Fibroblast of pulmonary artery (primary cell): ENCODE measurements at places on chromosomes 7 and 10.
A peak's percentile ranks its signal among the peaks of the same experiment; 100 is the strongest.

DNA sequence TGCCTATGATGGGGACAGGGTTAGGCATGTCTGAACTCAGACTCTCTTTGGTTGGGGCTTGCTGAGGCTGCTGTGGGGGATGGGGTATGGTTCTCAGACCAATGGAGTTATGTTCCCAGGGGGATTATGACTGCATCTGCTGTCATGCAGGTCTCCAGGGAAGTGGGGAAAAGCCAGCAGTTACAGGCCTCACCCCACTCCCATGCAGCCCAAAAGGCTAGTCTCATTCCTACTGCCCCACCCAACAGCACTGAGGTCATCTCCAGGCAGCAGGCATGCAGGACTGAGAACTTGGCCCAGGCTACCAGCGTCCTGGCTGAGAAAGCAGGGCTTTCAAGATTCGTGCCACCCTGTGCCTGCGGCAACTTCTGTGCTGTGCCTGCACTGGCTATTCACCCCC is 373.3 kb downstream of the HTR7 start:
- DNase-seq = no peak

DNA sequence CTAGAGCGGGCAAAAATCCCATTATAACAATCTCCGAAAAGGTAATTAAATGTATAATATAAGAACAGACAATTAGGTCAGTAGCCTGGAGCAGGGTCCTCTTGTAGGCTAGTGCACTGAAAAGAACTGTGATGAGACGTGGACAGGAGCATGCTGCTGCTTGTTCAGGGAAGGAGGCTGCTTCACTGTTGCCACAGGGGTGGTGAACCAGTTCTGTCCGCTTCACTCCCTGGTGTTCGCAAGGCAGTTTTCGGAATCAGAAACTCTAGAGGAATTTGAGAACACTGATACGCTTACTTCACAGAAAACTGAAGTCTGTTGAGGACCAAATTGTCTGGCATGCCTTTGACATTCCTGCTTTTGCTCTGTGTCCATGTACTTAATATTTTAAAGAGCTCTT is 17.4 kb downstream of the ZNRF2 start:
- DNase-seq = no peak

GRCh38 chr7:50473531-50473930 is 23.4 kb upstream of the FIGNL1 start:
- DNase-seq = no peak

- DNase-seq = peak; percentile 42
Observed at GRCh38 chr7:142880876-142881505, 4.6 kb downstream of the TRPV6 start.

DNA sequence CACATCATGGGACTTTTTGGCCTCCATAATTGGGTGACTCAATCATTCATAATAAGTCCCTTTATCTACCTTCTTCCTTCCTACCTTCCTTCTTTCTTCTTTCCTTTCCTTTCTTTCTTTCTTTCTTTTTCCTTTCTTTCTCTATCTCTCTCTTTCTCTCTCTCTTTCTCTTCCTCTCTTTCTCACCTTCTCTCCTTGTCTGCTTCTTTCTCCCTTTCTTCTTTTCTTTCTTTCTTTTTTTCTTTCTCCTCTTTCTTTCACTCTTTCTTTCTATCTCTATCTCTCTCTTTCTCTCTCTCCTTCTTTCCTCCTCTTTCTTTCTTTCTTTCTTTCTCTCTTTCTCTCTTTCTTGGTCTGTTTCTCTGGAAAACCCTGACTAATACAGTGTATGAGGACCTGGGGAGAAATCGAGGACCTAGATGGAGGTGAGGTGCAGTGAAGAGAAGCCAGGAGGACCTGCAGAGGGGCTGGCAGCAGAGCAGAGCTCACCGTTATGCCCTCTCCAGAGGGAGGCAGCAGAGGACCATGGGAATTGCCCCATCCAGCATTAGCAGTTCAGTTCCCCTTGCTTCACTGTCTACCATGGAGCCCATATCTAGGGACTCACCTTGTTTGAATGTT is 52.7 kb upstream of the BTRC start:
- peak; percentile 64 for DNase-seq

GRCh38 chr10:88114368-88114767 is 250.9 kb downstream of the PTEN start:
- DNase-seq = peak; percentile 49

DNA sequence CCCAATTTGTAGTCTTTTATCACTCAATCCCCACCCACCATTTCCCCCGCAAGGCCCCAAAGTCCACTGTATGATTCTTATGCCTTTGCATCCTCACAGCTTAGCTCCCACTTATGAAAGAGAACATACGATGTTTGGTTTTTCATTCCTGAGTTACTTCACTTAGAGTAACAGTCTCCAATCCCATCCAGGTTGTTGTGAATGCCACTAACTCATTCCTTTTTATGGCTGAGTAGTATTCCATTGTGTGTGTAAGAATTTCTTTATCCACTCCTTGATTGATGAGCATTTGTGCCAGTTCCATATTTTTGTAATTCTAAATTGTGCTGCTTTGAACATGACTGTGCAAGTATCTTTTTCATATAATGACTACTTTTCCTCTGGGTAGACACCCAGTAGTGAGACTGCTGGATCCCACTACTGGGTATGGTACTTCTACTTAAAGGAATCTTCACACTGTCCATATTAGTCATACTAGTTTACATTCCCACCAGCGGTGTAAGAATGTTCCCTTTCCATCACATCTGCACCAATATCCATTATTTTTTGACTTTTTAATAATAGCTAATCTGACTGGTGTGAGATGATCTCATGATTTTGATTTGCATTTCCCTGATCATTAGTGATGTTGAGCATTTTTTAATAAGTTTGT is 152.6 kb downstream of the JMJD1C start:
- no peak for DNase-seq

DNA sequence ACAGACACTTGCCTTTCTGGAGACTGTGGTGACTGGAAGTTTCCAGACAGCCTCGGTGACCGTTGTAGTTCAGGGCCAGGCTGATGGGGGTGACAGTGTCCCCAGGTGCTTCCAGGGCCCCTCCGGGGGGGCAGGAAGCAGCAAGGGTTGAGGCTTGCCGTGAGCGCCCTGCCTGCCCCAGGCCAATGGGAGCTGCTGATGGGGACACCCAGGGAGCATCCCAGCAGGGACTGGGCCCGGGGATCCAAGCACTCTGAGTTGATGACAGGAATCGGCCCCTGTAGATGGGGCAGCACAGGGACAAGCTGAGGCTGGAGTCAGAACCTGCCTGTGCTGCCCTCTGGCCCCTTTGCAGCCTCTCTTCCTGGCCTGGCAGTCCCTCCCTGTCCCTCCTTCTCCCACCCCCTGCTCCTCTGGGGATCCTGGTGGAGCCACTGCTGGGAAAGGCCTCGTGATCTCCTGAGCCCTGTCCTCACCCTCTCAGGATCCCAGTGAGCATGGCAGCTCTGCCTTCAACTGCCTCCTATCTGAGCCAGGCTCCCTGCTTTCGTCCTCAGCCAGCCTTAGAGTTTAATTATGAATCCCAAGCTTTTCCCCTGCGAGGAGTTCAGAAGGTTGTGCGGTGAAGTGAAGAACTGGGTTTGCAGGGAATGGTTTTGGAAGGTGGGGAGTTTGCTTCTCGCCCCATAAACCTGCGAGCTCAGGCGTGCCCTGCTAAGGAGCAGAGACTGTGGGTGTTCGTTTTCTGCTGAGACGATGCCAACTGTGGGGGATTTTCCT is 84.7 kb downstream of the ADCY1 start:
- DNase-seq = no peak

- no peak for DNase-seq
Observed at GRCh38 chr7:3780016-3780415, 479.0 kb downstream of the SDK1 start.

- peak; percentile 59 for DNase-seq
Observed at GRCh38 chr10:93816123-93816747, 58.5 kb downstream of the LGI1 start.

GRCh38 chr10:74056050-74056818 is 58.3 kb downstream of the VCL start:
- DNase-seq = peak; percentile 85

DNA sequence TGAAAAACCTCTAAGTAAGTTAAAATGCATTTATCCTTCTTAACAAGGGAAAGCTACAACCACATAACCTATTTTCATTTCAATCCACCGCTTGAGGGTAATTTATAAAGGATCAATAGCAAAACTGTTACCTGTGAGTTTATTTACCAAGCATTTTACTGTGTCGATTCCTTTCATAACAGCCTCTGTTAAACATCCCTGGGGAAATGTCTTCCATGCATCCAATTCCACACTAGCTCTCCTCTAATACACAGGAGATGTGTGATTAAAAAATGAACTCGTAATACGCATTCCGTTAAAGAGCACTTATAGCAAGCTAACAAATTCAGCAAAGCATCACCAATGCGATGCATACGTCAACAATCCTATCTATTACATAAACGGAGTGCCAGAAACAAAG is 185.7 kb downstream of the SFMBT2 start:
- DNase-seq = no peak

- no peak for DNase-seq
Observed at GRCh38 chr7:143485094-143485493, 7.4 kb downstream of the TAS2R41 start.

DNA sequence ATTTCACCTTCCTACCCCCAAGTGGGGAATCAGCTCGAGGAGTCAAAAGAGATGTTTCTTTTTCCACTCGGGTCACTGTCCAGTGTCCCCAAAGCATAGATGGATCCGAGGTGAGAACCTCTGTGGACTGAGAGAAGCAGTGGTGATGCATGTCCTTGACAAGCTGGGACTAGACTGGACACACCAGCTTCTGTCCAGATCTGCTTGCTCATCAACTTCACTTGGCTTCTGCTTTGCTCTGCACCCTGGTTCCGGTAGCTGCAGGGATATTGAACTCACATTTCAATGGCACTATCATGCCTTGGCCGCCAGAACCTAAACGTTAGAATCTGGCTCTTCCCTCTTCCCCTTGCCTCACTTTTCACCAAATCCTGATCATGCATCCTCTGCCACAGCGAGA is 50.3 kb upstream of the CXCL12 start:
- no peak for DNase-seq

GRCh38 chr10:44477046-44477425 is 92.1 kb upstream of the CXCL12 start:
- DNase-seq = peak; percentile 93

DNA sequence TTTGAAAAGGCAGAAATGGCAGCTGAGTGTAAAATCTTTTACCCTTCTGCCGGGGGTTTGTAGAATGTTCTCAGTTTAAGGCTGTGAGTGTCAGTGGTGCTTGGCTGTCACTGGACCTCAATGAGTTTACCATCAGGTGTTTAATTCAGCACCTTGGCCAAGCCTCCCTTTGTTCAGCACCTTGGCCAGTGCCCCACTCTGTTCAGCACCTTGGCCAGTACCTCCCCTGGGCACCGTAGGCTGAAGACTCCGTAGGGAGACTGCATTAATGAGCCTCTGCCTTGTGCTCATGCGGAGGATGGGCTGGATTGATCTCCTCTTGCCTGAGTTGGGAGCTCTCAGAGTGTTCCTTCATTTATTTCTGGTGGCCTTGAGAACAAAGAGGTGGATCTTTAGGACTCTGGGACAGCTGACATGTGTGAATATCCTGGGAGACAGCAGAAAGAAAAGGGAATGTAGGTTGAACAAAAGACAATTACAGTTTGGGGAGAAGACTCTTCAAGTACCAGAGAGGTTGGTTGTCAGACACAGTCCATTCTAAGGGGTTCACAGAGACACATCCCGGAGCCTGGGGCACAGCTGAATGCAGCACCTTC is 1.6 kb downstream of the FAM24A start:
- peak; percentile 65 for DNase-seq

DNA sequence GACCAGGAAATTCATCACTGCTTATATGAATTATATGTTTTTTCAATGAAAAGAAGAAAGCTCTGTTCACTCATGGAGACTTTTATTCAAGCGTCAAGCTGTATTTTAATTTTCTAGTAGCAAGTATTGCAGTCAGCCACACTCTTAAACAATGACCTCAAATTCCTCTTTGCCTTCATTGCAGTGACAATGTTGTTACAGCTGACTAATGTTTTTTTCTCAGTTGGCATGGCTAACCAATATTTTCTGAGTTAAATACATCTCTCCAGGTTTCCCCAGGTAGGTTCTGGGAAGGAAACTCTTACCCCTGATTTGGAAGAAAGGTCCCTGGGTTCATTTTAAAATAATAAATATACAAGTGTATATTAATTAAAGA is 241.5 kb downstream of the WDR11 start:
- DNase-seq = no peak

DNA sequence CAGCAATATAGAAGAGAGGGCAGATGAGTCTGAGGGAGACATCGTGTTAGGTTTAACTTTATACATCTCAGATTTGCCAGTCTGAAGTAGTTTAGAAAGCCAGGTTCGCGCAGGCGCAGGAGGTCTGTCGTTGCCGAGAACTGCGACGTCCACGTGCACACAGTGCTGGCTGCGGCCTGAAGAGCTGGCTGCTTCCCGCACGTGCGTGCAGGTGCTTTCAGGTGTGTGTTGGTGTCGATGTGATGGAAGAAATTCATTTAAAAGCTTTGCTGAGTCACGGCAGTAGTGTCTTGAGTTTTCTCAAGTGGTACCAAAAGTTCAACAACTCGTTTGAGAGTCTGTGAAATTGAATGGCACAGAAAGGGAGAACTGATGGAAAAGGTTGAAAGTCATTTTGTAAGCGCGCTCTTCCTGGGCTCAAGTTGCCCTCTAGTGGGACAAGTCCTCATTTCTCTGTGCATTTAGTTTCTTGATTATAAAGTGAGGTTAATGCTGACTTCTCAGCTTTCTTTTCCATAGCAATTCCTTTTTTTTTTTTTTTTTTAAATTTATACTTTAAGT is 18.6 kb downstream of the WDR37 start:
- DNase-seq = peak; percentile 41

DNA sequence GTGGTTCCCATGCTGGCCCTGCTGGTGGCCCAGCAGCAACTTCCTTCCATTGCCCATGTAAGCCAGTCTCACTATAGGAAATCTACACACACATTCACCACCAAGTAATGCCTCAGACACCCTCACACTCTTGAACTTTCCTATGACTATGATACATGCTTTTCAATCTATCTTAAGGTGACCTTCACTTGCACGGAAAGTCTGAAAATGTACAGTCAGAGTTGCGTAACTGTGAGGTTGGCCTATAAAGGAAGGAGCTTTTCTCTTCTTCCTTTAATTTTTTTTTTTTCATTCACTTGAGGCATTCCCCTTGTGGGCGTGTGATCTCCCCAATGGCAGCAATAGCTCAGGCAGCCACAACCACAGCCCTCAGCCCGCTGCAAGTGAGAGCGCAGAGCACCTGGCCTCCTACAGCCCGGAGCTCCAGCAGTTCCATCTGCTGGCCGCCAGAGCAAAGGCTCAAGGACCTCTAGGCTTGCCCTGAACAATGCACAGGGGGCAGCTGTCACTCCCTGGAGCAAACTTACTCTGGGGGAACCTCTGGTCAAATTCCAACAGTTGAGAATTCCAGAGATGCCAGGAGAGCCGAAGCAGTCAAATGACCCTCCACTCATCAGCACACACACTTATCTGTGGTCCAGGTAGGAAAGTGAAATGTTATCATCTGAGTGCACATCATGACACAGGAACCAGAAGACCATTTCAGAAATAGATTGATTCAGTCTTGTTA is 123.1 kb upstream of the ADO start:
- no peak for DNase-seq
